ENCODE measurements at places on chromosomes 6 and 20. TPM values are rescaled to one million over a fixed set of nuclear protein-coding genes. Genes with fewer than 3 reads are reported as not detected.
A peak's percentile ranks its signal among the peaks of the same experiment; 100 is the strongest.

- peak; percentile 21 for DNase-seq
These were observed 146.9 kb downstream of the MACROD2 start for GRCh38 chr20:14142171-14142570.

GRCh38 chr6:39075807-39076622 is 27.4 kb downstream of the GLP1R start:
- no peak for DNase-seq

DNA sequence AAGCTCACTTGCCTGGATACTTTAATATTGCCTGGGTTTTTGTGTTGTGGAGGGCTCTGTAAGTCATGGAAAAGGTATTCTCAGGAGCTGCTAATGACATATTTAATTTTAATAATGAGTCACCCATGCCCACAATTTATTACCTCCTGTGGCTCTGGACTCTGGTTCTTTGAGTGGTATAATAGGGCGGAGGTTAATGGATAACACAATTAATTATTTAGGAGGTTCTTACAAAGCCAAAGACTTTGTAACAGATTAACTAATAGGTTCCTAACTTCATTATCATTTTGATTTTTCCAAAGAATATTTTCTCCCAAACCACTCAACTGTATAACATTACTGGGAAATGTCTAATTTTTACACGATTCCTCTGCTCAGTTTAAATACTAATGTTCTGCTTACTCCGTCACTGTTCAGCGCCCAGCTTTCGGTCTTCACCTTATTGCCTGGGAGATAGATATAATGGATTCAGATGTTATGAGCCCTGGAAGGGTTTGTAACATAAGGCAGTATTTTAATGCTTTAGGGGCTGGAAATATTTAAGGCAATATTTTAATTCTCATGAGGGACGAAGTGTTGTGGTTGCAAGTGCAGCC is 29.4 kb downstream of the PHACTR3 start:
- DNase-seq, result no peak

DNA sequence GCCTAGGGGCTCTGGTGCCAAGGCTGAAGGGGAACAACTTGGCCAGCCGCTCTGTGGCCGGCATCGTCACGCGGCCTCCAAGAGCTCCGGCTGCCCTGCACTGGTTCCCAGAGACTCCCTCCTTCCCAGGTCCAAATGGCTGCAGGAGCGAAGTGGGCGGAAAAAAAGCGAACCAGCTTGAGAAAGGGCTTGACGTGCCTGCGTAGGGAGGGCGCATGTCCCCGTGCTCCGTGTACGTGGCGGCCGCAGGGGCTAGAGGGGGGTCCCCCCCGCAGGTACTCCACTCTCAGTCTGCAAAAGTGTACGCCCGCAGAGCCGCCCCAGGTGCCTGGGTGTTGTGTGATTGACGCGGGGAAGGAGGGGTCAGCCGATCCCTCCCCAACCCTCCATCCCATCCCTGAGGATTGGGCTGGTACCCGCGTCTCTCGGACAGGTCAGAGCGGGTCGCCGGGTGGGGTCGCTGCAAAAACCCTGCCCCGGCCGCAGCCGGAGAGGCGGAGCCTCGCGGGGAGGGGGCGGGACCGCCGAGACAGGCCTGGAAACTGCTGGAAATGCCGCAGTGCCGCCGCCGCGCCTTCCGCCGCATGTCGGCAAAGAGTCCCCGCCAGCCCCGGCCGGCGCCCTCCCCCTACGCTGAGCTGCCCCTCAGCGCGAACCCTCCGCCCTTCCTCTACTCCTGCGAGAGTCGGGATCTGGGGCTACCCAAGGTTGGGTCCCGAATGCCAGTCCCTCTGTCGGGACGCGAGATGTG is 814 bp upstream of the HSP90AB1 start:
- peak; percentile 92 for DNase-seq

DNA sequence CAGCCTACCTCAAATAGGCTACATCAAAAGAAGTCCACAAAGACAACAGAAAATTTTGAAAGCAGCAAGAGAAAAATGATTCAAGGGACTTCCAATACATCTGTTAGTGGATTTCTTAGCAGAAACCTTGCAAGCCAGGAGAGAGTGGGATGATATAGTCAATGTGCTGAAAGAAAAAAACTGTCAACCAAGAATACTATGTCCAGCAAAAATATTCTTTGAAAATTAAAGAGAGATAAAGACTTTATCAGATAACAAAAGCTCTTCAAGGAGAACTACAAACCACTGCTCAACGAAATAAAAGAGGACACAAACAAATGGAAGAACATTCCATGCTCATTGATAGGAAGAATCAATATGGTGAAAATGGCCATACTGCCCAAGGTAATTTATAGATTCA is 34.0 kb downstream of the MCHR2 start:
- DNase-seq, result no peak

CST4 gene
- total RNA-seq, result not detected

HLA-DQB1 gene
- total RNA-seq, result 6.5 TPM
